ENCODE measurements at places on chromosomes 2 and 18.

DNA sequence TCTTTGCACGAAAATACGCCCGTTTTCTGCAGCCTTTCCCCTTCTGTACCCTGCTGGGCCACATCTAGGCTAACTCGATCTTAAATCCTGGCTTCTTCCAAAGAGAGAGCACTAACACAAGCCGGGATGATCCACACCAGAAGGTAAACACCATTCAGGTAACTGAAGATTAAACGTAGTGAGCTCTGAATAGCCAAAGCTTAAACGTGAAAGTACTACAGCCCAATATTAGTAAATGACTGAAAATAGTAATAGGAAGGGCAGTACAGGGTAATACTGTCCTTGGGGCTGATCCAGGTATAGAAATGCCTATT, 422 bp upstream of the MRPL53 start:
- DNase-seq = no peak

GRCh38 chr2:142136571-142136970, 5.8 kb upstream of the LRP1B start:
- no peak for DNase-seq

GRCh38 chr2:186612555-186613440, 22.9 kb downstream of the ITGAV start:
- DNase-seq = no peak

DNA sequence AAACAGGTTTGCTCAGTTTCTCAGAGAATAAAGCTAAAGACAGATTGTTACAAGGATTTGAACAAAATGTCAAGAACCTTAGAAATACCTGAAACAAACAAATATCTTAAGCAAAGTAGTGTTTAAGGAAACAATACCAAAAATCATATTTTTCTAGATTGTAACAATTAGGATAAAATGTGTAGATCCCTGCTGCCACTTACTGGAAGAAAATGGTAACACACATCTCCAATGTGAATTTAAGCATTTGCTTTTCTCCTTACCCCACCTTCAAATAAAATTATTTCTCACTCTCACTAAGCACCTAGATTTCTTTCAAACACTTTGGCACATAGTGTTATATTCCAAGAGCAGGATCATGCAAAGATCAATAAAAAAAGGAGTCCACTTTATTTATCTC, 34.9 kb downstream of the SUCLG1 start:
- no peak for DNase-seq

DNA sequence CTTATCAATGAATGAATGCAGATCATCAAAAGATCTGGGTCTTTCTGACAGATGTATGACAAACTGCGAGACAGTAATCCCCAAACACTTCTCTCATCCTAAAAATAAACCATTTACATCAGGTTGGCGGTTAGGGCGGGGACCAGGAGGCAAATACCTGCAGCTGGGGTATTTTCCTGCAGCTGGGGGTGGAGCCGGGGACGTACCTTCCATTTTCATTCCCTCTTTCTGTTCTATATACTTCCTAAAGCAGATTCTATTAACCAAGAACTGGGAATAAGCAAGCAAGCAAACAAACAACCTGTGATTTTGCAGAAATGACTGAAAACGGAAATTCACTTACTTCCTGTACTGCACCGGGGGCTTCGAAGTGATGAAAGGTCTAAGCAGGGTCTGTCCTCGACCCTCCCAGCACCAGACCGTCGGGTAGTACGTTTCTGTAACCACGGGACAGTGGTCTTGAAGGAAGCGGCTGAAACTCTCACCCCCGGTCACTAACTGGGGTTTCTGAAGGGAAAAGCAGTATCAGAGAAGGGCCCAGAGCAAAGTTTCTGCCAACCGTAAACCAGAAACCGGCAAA, 1.2 kb downstream of the ABHD3 start:
- no peak for DNase-seq

GRCh38 chr18:4748975-4749374, 293.9 kb upstream of the DLGAP1 start:
- no peak for DNase-seq

DNA sequence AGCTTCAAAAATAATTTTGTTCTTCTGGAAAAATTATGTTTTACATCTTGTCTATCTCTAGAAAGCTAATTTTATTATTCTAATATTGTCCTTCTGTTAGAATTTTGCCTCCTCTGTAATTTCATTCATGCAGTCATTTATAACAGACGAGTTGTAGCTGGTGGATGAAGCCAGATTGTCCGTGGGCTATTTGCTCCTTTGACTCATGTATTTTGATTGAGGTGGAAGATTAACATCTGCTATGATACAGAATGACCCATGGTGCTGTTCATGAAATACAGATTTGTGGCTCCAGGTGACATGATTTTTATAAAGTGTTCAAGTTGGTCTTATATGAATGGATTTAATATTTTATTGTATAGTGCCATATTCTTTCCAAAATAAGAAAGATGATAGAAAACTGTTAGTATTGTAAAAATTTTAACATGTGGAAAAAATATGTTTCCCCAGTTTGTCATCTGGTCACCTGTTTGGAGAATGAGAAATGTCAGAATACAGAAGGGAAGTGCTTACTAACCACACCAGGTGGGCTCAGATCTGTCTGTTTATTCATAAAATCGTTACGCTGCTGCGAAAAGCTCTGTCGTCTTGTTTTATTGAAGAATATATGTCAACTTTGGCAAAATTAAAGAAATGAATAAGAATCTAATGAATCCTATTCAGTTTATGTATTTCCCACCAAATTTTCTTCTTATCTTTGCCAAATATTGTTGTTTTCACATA, 20.4 kb upstream of the L3MBTL4 start:
- DNase-seq = no peak

GRCh38 chr18:877238-877637, 27.4 kb upstream of the ADCYAP1 start:
- DNase-seq = no peak

DNA sequence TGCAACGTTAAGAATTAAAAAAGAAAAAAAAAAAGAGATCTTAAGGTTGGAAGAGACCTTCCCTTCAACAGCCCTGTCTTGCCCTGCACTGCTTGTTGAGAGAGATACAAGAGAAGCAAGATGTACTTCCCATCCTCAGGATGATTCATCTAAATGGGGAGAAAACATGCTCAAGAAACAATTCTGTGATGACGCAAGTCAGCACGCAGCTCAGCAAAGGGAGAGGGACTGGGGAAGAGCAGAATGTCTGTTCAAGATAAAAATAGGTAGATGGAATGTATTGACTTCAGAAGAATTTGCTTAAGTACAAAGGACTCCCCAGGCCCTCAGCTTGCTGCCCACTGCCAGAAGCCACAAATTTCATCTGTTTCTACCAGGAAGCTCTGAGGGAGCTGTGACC, 198.2 kb upstream of the SPRED2 start:
- DNase-seq = no peak

DNA sequence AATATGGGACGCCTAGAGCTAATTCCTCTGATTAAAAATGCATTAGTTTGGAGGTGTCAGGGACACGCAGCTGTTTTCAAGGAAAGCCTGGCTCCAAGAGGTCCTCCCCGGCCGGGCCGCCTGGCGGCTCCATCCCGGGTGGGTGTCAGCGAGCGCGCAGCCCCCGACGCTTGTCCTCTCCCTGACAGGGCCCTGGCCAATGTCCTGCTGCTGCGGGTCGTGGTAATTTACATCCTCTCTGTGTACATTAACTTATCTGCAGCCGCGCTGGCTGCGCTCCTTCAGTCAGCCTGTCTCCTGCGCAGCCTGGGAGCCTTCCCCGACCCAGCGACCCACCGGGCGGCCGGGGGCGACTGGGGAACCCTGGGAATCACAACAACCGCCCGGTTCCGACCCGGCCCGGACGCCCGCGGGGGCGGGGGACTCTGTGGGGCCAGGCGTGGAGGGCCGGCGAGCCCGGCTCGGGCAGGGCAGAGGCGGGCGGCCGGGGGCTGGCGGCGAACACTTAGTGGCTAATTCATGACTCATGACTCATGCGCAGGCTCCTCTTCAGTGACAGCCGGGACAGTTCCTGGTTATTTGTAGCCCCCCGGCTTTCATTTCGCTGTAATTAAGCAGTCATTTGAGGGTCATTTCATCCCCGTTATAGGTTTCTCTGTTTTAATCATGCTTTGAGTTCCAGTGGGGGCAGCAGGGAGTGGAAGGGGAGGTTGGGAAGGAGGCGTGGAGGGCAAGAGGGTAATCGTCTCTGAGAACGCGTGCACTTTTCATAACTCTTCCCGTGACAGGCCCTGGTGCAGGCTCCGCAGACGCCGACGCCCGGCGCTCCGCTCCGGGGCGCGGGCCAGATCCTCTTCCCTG, 141.9 kb upstream of the CTAGE1 start:
- no peak for DNase-seq

- DNase-seq = no peak
These were observed 123.8 kb upstream of the WDSUB1 start for GRCh38 chr2:159410276-159410675.

- DNase-seq = no peak
These were observed 9.6 kb downstream of the GDF7 start for GRCh38 chr2:20676353-20677215.

DNA sequence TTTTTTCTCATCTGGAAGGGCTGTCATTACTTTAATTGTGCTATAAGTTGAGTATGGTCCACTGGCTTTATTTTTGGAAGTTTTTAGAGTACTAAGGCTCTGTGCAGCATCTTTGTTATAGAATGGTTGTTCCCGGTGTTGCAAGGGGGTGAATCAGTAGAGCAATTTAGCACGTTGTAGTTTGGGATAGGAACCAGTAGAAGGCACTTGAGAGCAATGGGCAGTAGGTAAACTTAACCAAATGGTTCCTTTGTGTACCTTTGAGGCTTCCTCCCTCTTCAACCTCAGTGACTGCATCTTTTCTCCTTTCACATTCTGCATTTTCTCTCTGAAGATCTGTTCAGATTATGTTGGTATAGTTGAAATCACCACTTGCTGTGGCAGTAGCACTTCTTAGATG, 238.2 kb upstream of the SYT4 start:
- no peak for DNase-seq

- no peak for DNase-seq
These were observed 32.0 kb downstream of the XDH start for GRCh38 chr2:31382452-31383120.

DNA sequence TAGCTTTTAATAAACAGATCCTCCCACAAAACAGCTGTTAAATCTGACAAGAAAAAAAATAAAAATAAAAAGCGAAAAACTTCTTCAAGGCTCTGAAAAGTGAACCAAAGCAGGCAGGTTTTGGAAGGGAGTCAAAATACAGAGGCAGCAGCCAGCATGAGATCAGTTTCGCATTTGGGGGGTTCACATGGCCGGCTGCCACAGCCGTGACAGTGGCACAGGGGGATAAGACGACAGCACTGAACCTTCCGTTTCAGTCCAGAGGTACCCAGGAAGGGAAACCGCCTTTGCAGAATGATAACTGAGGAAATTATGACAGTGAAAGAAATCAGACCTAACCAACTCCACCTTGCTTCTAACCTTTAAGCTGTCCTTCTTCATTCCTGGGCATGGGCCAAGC, 196.7 kb upstream of the PID1 start:
- no peak for DNase-seq

- DNase-seq = no peak
These were observed 824 bp upstream of the ZNF638 start for GRCh38 chr2:71330585-71331330.

GRCh38 chr2:152546230-152546837, 170.9 kb downstream of the PRPF40A start:
- DNase-seq = no peak

GRCh38 chr2:119337749-119338148, 28.9 kb downstream of the C2orf76 start:
- no peak for DNase-seq

DNA sequence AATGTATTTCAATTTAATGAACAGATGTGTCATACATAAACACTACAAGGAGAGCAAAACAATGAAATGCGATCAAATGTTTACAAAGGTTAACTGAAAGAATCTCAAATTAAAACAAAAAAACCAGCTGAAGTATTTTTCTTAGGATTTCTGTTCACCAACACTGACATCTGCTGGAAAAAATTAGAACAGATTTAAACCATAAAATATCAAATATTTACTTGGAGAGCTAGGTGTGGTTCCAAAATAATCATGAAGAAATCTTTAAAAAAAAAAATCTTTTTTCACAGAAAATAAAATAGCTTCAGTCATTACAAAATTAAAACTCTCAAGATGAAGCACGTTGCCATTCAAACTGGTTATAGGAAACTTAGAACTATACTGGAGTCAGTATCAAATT, 13.8 kb downstream of the MMADHC start:
- no peak for DNase-seq

DNA sequence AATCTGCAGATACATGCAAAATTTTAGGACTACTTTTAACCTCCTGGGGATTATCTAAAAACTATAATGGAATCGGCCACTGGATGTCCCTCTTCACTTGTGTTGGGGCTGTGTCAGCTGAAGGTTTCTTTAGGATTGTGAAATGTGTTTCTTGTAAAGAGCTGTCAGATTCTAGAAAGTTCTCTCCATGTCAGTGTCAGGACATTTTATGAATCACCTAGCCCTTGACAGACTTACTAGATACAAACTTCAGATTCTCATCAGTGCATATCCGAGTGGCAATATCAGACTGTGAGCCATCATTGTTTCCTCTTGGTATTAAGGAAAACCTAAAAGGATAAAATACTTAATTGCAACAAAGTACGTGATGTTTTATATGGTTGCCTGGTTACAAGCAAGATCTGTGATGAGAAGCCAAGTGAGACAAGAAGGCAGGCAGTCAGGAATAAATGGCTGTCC, 107.3 kb downstream of the CPS1 start:
- DNase-seq = no peak

- DNase-seq = no peak
These were observed 7.4 kb upstream of the ACYP2 start for GRCh38 chr2:54107903-54108615.

DNA sequence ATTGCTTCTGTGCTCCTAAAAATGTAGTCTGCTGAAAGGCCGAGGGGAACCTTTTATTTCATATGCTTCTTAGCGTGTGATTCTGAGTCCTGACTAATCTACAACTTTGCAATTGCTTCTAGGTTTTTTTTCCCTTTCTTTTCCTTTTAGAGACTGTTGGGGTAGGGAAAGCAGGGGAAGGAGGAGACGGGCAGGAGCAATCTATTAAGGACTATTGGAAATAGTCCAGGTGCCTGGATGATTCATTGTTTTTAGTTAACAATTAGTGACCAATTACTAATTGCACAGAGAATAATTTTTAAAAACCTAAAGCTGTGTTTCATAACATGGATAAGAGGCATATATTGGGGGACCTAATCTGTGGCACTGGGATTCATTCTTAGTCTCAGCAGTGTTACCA, 49.4 kb upstream of the STON1 start:
- no peak for DNase-seq

DNA sequence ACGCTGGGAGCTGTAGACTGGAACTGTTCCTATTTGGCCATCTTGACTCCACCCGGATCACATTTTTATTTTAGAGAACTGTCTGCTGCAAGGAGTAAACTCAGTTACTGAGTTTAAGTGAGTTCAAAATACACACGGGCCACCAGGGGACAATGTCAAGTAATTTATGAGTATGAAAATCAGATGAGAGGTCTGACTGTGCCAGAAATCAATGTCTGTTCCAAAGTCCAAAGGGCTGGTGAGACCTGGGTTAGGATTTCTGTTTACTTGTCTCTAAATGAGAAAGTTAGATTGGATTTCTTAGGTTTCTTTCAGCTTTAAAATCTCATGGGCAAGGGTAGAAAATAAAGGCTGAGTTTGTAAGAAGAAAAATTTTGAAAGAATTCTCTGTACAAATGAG, 465.8 kb upstream of the MEIS1 start:
- no peak for DNase-seq

GRCh38 chr2:45728458-45728942, 77.0 kb downstream of the PRKCE start:
- DNase-seq = no peak

GRCh38 chr18:50614838-50615237, 55.0 kb downstream of the MAPK4 start:
- DNase-seq = no peak

GRCh38 chr2:47214990-47215389, 59.9 kb upstream of the STPG4 start:
- DNase-seq = no peak
